ENCODE measurements at places on chromosomes 2 and 18.

DNA sequence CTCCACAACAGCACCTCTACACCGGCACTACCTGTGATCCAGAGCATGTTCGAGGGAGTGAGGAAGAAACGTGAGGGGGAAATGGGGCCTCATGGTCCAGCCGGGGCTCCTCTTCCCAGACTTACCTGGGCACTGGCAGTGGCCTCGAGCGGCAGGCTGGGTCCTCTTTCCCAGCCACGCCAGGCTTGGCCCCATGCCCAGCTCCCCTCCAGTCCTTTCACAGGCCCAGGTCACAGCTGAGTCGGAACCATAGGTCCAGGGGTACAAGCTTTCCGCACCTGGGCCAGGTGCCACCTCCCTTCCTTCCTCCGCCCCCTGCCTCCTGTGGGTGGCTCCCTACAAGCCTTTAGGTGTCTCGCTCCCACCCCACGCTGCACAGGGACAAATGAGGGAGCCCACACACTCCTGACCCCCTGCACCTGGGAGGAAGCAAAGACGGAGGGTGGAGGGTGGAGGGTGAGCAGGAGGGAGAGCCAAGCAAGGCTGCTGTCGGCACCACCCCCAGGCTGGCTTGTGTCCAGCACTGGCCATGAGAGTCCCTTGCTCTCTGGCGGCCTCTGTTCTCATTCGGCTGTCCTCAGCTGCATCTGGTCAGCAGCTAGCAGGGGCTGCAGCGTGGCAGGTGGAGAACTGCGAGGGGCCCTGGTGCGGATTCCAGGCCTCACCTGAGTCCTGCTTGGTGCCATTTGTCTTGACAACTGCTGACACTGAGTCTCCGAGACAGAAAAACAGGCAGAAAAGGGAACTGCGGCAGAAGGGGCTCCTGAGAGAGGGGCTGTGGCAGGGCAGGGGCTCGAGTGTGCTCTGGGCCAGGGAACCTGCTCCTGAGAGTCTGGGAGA is 26.8 kb downstream of the ADRA2B start:
- no peak for DNase-seq

- DNase-seq: no peak
Observed at GRCh38 chr2:164675027-164675426, 53.7 kb upstream of the GRB14 start.

GRCh38 chr2:236054125-236054524 is 114.1 kb downstream of the GBX2 start:
- no peak for DNase-seq

- no peak for DNase-seq
Observed at GRCh38 chr2:3059141-3059925, 318.3 kb downstream of the EIPR1 start.

DNA sequence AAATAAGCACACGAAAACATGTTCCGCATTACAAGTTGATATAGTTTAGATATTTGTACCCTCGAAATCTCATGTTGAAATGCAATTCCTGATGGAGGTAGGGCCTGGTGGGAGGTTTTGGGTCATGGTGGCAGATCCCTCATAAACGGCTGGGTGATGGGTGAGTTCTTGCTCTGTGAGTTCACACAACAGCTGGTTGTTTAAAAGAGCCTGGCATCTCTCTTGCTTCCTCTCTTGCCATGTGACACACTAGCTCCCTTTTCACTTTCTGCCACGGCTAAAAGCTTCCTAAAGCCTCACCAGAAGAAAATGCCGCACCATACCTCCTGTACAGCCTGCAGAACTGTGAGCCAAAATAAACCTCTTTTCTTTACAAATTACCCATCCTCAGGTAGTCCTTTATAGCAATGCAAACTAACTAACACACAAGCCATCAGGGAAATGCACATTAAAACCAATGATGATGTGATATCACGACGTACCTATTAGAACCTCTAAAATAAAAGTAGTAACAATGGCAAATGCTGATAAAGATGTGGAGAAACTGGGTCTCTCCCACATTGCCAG is 188.5 kb downstream of the ANAPC1 start:
- no peak for DNase-seq

- DNase-seq: no peak
Observed at GRCh38 chr18:48138210-48138609, 207.8 kb upstream of the SMAD2 start.

Measured in activated CD8-positive, alpha-beta memory T cell treated with anti-CD3 and anti-CD28 coated beads for 4 hours (primary cell).